ENCODE measurements at places on chromosomes 1 and 21.

GRCh38 chr1:13775459-13775858, 75.5 kb downstream of the PRDM2 start:
- no peak for DNase-seq

DNA sequence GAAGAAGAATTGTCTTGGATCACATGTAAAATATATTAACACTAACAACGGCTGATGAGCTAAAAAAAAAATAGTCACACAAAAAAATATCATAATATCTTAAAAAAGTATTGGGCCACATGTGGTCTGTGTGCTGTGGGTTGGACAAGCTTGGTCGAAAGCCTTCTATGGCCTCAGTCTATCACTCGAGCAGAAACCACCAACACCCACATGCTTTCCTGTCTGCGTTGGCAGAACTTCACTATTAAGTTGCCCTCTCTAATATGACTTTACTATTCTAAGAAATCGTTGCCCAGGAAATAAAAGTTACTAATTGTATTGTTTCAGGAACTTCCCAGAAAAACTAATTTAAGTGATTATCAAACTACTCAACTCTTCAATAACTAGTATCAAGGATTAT, 28.2 kb upstream of the ETS2 start:
- no peak for DNase-seq

DNA sequence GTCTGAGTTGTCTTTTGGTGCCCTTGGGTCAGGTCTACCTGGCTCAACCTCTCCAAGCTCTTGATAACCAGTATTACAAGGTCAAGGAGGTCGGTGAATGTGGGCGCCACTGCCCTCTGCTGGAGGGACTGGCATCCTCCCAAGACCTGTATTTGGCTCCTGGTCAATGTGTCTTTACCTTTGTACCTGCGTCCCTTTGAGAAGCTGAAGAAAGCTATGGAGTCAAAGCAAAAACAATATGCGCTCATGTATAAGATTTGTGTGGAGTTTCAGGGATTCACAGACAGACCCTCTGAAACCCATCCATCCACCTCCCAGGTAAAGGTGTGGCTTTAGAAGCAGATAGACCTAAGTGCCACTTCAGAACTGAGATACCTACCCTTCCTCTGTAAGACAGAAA, 61.8 kb upstream of the NBL1 start:
- DNase-seq: peak; percentile 46

DNA sequence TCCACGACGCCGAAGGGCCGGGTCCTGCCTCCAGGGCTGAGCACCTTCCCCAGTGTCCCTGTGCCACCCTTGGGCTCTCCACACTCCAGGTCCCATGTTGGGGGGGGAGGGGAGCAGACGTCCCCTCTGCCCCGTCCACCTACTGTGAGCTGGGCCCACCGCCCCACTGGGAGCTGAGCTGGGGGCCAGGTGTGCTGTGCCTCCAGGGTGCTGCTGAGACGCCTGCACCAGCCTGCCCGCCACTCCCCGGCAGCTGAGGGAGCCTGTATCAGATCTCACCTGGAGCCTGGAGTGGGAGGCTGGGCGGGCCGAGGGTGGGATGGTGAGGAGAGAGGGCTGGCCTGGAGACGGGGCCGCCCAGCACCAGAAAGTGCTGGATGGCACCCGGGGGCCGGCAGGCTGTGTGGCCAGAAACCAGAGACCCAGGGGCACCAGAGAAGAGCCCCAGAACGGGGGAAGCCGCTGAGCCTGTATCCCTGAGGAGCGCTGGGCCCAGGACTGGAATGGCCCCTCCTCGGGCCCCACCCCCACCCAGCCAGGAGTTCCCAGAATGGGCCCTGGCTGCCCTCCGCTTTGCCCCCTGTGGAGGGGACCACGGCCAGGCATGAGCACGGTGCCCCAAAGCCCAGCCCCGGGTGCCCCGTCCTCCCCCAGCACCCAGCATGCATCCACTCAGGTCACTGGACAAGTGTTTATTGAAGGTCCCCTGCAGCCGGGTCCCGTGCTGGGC, 3.4 kb downstream of the TNFRSF18 start:
- no peak for DNase-seq

- no peak for DNase-seq
Observed at GRCh38 chr1:221801251-221801661, 59.4 kb upstream of the DUSP10 start.

DNA sequence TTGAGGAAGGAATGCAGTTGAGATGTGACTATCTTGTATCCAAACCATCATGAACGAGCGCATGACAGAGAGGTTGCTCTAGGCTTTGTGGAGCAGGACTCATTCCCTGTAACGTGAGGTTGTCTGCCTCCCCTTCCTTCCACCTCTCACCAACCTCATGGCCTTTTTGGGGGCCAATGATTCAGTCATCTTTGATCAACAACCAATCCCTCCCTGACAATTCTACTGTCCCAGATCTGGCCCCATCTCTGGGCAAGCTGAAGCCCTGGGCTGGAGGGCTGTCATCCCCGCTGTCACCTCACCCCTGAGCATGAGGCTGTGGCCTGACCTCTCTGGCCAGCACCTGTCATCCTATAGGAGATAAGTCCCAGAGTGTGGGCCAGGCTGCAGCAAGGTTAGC, 19.7 kb downstream of the MTARC1 start:
- no peak for DNase-seq

- no peak for DNase-seq
Observed at GRCh38 chr1:30109853-30110252, 613.5 kb downstream of the MATN1 start.

Measured in Panc1 (cell line).